Progenitor cell of endocrine pancreas (in vitro differentiated cells): ENCODE measurements at places on chromosomes 2 and 18. TPM values are rescaled to one million over a fixed set of nuclear protein-coding genes. Genes with fewer than 3 reads are reported as not detected.

Gene SLC4A1AP
- total RNA-seq: 19.5 and 22.1 TPM in 2 replicates

Gene CD226
- total RNA-seq: 0.49 and 0.55 TPM in 2 replicates

Gene ANKRD30B
- total RNA-seq: not detected in 2 replicates

Gene MGAT4A
- 33.5 and 37.6 TPM in 2 replicates for total RNA-seq

Gene DPP4
- total RNA-seq: 3.2 and 3.3 TPM in 2 replicates
